Urinary bladder (tissue), 4 donors: ENCODE measurements at places on chromosomes 12 and 14. TPM values are rescaled to one million over a fixed set of nuclear protein-coding genes. Genes with fewer than 3 reads are reported as not detected.

- DNase-seq: no peak
Observed at GRCh38 chr14:68935761-68936214, 43.3 kb downstream of the ACTN1 start.

DNA sequence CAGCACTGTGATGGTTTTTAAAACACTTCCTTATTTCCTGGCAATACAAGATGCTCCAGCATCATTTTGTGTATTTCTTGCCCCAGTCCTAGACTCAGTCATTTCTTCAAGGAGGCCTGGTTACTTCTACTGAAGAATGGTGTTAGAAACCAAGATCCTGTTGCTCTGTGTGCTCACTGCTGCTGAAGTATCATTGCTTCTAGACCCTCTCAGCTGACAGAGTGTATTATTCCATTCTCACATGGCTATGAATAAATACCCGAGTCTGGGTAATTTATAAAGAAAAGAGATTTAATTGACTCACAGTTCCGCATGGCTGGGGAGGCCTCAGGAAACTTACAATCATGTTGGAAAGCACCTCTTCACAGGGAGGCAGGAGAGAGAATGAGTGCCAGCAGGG lies 14.9 kb upstream of the SERPINA6 start:
- DNase-seq: no peak

DNA sequence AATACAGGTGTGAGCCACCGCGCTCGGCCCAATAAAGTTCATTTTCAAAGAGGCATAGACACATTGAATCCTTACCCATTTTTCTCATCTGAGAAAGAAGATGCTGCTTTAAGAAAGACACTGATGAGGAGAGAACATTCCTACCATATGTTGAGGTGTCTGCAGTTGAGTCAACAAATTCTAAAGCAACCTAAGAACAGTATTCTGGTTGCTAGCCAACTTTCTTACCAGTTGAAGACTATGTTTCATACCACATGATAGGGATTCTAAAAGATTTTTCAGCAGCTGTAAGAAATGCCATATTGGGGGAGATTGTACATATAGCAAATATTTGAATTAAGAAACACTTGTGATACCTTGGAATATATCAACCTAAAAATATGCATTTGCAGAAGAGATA lies 160.1 kb downstream of the SRGAP1 start:
- no peak for DNase-seq

GRCh38 chr12:116694653-116695463 lies 43.0 kb downstream of the SPRING1 start:
- DNase-seq: no peak

DNA sequence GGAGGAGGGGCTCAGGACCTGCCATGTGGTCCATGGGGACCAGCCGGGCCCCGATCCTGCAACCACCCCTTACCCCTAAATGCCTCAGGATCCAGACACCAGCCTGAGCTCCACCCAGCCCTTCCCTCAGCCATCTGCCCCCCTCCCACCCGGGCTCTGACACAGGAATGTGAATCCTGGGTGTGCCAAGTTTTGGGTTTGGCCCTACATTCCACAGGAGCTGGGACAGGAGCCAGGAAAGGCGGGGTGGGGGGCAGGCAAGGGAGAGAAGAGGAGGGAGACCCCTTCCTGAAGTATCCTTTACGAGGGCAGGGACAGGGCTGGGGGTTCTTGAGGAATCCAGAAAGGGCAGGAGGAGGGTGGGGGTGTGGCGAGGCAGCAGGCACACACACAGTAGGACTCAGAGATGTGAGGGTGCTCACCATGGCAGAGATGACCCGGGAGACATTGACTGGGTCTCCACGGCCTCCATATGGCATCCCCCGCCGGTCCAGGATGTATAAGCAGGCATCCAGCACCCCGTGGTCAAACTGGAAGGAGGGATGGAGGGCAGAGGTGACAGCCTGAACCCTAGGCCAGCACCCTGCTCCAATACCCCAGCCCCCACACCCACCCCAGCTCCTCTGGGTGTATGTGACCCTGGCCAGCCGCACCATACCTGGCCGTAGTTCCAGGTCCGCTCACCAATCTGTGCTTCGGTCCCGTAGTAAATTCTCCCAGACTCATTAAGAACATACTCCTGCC lies 3.5 kb downstream of the TGM1 start:
- no peak for DNase-seq

DNA sequence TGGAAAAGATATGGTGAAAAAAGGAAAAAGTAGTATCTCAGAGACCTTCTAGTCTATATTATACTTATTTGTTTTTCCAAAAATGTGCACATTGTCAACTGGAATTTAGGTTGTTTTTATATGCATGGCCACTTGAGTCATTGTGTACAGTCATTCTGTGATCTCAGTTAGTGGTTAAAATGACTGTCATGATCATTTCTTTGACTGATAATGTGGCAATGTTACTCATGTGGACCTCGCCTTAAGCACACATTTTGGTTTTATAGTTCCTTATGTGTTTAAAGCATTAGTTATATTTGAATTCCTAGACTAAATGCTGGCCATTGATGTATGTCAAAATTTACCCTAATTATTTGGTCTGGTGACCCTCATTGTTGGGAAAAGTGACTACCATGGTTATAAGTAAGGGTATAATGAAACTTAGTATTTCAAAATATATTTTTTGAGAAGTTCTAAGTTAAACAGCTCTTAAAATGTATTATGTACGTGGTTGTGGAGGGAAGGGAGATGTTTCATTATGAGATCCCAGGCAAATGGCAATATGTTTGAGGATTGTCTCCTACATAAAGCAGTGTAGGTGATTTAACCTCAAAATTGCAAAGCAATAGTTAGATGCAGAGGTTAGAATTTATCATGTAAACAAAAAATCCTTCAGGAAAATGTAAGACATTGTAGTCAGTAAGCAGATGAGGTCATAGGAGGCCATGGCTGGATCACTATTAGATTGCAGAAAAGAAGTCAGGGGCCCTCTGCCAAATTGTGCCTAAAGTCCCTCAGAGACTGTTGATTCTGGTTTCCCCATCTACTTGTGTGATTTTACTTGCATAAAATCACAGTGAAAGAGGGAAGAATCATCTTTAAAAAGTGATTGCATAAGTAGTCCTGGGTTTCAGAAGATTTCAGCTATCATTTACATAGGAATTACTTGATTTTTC lies 17.5 kb downstream of the PNMA1 start:
- no peak for DNase-seq

DNA sequence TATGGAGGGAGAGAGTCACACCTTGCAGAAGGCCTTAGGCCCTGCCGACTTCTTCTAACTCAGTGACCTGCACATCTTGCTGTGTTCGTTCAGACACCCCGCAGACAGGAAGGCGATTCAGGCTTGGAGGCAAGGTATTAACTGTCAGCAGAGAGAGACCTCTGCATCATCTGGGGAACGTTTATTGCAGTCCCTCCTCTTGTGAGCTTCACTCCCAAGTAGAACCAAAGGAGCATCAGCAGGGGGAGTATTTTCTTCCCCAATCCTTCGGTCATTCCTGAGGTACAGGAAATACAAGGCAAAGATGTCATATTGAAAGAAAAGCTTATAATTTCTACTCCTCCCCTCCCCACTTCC lies 217.9 kb downstream of the CRADD start:
- no peak for DNase-seq

- DNase-seq: no peak
Observed at GRCh38 chr12:107448198-107448597, 237.4 kb upstream of the PWP1 start.

DNA sequence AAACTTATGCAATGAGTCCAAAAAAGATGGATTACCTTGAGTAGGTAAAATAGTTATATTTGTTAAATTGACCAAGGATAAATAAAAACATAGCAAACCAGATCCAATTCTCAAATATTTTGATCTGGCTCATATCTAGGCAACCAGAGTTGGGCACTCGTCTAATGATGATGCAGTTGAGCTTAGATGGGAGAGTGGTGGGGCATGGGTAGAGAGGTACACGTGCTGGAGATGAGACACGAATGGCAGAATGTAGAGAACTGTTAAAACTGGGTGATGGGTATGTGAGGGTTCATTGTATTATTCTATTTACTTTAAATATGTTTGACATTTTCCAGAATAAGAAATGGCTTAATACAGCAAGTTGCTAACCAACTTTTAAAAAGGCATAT lies 7.6 kb upstream of the RNF34 start:
- no peak for DNase-seq

DNA sequence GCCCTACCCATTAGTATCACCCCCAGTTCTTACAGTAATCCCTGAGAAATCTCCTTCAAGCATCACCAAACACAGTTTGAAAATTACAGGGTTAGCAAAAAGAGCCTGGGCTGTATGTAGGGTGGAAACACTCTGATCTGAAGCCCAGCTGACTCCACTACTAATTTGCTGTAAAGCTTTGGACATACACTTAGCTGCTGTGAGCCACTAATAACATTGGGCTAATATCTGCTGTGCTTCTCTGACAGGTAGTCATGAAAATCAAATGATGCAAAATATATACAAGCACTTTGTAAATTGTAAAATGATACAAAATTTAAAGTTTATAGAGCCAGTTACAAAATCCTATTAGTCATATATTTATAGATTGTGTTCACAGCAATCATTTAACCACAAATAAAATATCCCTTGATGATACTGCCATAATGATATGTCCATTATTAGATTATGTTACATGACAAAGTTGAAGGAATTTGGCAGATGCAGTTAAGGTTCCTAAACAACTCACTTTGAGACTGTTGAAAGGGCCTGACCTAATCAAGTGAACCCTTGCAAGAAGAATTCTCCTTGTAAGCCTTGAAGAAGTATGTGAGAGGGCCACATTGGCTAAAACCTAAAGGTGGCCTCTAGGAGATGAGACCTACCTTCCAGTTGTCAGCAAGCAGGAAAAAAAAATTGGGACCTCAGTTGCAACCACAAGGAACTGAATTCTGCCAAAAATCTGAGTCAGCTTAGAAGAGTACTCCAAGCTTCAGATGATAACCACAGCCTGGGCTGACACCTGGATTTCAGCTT lies 19.0 kb downstream of the TWF1 start:
- DNase-seq: no peak

DNA sequence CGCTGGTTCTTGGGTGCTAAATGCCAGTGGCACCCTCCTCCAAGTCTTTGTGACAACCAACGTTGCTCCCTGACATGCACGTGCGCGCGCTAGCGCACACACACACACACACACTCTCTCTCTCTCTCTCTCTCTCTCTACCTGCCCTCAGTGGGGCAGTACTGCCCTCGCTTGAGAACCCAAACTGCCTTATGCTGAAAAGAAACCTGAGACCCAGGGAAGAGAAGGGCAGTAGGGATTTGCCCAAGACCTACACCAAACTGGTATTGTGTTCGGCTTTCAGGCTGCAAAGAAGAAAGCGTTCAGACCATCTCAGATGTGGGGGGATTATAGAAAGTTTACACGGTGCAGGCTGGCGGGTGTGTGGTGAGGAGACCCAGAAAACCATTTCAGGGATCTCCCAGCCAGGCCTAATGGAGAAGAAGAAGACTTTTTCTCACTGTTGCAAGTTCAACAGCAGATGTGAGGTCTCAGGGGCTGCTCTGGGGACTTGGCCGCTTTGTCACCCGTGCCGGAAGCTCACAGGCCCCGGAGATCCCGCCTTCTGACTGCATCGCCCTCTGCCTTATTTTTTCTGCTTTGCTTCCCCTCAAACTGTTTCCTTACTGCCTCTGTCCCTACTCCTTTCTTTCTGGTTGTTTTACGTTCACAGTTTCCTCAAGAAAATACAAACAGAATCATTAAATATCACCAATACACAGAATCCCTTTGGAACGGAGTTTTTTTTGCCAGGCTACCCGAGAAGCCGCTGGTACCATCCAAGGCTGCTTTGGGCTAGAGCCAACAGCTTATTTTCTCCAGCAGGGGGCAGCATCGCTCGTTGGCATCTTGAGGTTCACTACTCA lies 82.4 kb downstream of the PPM1A start:
- DNase-seq: peak; percentile 39

GRCh38 chr12:105524961-105525360 lies 194.5 kb downstream of the C12orf75 start:
- DNase-seq: no peak

GRCh38 chr14:31118892-31119291 lies 88.7 kb downstream of the HECTD1 start:
- no peak for DNase-seq

GRCh38 chr12:52018433-52019112 lies 11.8 kb downstream of the TAMALIN start:
- DNase-seq: no peak

Gene CD163L1
- total RNA-seq: 7.3 TPM

Gene WNT1
- not detected for total RNA-seq

Gene VDR
- 0.79 TPM for total RNA-seq

Gene HOXC10
- 1.6 TPM for total RNA-seq

Gene DPPA3
- total RNA-seq: not detected
